ENCODE measurements at places on chromosomes 12 and 14. TPM values are rescaled to one million over a fixed set of nuclear protein-coding genes. Genes with fewer than 3 reads are reported as not detected.

DNA sequence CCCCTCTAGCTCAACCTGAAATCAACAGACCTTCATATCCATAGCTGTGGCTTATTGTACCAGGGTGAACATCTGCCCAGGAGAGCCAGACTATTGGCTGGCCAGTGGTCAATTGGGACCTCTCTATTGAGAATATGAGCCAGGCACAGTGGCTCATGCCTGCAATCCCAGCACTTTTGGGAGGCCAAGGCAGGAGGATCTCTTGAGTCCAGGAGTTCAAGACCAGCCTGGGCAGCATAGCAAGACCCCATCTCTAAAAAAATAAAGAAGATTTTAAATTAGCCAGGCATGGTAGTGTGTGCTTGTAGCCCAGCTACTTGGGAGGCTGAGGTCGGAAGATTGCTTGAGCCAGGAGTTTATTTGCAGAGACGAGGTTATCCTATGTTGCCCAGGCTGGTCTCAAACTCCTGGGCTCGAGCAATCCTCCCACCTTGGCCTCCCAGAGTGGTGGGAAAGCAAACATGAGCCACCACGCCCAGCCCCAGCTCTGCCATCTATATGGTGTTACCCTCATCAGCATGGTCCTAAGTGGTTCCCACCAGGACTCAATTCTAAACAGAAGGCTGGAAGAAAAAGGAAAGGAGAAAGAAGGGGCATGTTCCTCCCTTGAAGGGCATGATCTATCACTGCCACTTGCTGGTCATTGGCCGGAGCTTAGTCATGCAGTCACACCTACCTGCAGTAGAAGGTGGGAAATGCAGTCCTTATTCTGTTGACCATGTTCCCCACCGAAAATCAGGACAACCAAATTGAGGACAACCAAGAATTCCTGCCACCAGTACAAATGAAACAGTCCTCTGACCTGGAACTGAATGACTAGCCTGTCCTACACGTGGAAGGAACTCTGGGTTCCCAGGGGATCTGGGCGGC, 33.7 kb upstream of the IFT81 start:
- no peak overlapping the region for H3K27ac ChIP-seq
- no peak for DNase-seq
- H3K36me3 ChIP-seq, result no peaks in the 10 kb centered on the region
- peaks cover 6% of the 10 kb centered on the region for H3K27me3 ChIP-seq

DNA sequence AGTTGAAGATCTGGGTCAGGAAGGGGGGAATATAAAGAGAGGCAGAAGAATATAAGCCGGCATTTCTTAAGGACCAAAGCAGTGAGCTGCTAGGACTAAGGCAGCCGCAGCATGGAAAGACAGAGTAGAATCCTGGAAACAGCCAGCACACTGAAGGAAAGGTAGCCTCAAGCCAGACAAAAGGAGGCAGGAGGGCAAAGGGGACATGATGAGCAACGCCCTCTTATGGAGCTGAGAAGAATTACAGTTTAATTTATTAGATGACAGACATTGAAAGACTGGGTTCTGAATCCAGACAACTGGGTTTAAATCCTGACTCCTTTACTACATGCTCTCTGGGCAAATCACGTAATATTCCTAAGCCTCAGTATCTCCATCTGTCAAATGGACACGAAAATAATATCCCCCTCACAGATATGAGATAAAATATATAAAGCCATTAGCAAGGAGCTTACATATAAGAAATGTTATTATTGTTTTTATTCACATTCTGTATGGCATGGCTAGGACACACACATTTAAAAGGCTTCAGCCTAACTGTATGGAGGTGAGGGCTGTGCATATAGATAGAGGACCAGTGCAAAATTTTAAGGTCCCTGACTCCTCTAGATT, 8.1 kb upstream of the PCED1B start:
- H3K4me1 ChIP-seq, result peaks cover 31% of the 10 kb centered on the region
- DNase-seq, result no peak
- H3K4me3 ChIP-seq, result no peak overlapping the region

- H3K27ac ChIP-seq, result no peak overlapping the region
- H3K4me3 ChIP-seq, result no peak overlapping the region
- no peaks in the 10 kb centered on the region for H3K4me1 ChIP-seq
- no peaks in the 10 kb centered on the region for H3K36me3 ChIP-seq
Measured at GRCh38 chr14:90568405-90568804, 171.6 kb downstream of the CALM1 start.

VDR gene
- total RNA-seq, result 55.8 TPM
